ENCODE measurements at places on chromosomes 5 and 9.

DNA sequence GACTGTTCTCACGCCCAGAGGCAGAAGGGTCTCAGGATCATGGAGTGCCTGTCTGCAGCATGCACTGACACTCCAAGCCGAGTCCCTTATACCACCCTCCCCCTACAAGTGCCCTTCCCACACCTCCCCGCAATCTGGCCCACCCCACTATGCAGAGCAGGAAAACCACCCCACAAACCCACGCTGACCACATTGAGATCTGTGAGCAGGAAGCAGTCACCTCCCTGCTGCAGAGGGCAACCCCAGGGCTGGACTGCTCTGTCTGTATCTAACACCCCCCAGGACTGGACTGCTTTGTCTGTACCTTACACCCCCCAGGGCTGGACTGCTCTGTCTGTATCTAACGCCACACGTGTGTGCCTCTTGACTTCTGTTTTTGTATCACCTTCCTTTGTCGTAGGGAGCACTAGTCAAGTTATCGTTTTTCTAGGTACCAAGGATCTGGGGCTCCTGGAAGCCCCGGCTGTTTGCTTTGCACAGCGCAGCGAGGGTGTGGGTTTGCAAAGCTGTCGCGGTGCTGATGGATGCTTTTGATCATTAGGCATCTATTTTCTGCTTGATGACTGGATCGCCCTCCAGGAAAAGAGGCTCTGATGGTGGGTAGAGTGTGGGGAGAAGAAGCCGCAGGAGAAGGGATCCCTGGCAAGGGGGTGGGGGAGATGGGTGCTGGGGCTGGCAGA is 21.5 kb downstream of the OLFM1 start:
- no peak for DNase-seq

DNA sequence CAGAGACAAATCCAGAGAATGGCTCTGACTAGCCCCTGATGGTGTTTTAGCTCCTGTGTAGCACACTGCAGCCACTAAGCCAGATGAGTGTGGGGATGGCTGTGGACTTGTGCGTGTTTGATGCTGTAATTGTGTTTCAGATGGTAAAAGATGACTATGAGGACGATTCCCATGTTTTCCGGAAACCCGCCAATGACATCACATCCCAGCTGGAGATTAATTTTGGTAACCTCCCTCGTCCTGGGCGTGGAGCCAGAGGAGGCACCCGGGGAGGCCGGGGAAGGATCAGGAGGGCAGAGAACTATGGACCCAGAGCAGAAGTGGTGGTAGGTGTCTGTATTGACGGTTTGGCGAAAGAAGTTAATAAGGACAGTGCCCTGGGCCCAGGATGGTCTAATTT is 38.0 kb downstream of the HABP4 start:
- no peak for DNase-seq

DNA sequence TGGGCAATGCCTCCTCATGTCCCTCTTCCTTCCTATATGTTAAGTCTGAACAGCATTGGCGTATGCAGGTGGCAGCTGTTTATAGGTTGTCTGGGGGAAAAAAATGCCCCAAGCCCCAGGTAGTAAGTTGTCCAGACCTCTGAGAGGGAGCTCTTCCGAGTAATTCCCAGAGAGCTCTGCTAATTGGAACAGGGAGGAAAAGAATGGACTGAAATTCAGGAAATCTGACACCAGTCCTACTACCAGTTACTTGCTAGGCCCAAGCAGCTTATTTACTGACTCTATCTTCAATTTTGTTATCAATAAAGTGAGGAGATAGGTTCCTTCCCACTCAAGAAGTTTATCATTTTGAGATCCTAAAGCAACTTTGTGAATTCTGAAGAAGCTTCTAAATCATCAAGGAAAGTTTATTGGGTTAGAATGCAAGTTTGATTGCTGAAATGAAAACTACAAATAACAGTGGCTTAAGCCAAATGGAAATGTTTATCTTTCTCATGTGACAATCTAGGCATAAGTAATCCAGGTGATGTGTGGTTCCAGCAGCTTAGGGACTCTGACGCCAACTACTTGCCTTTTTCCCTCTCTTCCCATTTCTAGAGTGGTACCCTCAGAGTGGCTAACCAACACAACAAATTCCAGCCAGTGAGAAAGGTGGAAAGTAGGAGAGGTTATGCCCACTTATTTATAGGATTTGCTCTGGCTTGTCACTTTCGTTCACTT is 5.6 kb downstream of the STK32A start:
- DNase-seq = no peak

DNA sequence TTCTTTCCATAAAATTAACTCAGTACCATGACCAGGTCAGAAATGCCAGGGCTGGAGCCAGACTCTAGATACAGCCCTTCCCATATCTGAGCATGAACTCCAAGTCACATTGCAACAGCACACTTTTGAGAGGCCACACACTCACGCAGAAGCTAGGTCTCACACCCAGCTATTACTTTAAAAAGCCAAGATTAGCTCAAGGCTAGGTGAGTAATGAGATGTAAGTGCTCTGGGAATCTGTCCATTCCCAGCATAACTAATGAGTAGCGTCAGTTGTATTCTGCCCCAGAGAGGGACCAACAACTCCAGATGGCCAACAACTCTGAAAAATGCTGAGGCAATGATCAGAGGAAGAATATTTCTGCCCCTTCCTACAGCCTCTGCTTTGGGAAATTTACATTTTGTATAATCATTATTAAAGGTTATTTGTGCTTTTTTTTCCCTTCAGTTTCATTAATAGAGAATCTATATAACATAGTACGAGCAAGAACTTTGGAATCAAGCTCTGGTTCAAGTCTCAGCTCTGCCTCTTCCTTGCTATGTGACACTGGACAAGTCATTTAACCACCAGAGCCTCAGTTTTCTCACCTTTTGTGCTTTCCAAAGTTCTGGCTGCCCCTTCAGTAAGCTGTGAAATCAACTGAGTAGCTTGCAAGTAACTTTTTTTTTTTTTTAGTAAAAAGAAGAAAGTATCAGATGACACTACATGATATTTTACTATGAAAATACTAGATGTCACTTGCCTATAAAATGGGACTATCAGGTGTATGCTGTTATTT is 118.3 kb downstream of the NR6A1 start:
- no peak for DNase-seq

GRCh38 chr5:87885758-87886157 is 382.9 kb downstream of the TMEM161B start:
- DNase-seq = no peak

DNA sequence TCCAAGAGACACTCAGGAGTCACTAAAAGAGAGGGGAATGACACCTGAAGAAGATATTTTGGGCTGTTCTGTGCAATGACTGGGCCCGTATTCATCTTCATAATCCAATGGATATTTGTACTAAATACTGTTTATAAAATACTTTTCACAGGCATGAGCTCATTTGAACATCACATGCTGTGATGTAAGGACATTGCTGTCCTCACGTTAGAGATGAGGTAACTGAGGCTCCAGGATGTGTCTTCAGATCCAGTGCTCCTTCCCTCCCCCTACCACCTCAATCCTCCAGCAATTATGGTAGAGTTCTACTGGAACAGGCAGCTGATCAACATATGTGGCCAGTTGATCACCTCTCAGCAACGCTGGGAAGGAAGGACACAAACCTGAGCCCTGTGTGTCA is 139.4 kb upstream of the OSMR start:
- no peak for DNase-seq
